ENCODE measurements at places on chromosomes 7 and 10.

GRCh38 chr10:119500821-119501220 is 41.7 kb downstream of the RGS10 start:
- no peak for DNase-seq

DNA sequence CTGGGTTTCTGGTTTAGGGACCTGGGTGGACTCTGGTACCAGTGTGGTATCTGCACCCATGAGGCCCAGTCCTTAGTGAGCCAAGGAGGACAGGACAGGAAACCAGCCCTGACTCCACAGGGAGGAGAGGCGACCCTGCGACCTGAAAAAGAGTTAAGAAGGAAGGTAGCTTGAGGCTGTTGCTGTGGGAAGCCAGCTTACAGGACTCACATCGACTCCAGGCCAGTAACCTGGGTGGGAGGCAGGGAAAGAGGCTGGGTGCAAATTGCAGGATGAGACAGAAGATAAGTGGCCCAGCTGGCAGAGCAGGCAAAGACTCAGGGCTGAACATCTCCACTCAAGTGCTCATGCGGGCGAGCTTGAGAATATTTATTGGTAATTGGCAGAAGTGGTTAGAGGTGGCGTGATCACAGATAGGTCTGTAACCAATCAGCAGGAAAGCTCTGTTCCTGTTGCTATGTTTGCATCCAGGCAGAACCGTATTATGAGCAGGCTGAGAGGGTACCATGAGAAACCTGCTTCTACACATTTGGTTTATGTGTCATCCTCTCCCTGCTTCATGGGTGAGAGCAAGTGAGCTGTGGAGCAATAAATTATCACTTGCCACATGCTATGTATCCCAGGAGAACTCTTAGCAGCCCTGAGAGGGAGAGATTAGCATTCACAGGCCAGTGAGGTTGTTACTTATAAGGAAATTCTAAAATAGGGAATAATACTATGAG is 11.0 kb downstream of the TLL2 start:
- peak; percentile 26 for DNase-seq

DNA sequence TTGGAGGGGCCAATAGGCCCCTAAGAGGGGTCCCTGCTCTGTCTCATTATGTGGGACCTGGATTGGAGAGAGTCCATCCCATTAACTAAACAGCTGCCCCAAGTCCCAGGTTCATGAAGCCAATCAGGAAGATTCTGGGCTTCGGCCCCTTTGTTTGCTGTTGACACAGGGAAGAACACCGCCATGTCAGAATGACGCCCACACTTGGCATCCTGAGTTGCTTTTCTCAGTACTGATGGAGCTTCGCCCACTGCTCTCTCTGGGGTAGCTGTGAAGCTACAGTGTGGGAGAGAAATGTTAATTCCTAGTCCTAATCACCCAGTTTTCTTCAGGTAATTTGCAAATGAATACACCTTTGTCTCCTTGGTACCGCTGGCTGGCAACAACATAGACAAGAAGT is 264.7 kb downstream of the GLRX3 start:
- DNase-seq, result no peak

GRCh38 chr7:27916372-27916771 is 176.4 kb downstream of the TAX1BP1 start:
- DNase-seq, result no peak

DNA sequence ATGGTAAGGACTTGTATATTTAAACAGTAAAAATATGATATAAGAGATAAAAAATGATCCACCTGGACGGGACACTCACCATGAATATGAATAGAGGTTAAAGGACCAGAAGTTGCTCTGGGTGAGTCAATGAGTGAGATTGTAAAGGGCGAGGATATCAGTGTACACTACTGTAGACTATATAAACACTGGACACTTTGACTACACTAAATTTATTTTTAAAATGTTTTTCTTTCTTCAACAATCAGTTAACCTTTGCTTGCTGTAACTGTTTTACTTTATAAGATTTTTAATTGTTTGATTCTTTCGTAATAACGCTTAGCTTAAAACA is 202.8 kb downstream of the VTI1A start:
- DNase-seq, result no peak

DNA sequence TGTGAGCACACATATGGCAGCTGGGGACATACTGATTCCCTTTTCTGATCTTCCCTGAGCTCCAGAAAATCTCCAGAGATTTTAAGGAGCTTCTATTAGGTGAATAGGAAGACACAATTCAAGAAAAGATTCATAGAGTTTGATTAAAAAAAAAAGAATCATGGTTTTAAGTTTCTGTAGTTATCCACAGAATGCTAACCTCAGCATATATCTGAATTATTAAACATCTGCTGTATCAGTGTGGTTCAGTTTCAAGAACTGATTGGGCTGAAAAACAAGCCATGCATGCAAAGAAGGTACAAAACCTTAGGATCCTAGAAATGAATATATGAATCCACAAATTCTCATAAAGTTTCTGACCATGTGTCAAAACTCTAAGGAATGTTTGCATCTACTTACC is 94.1 kb upstream of the ZNF438 start:
- no peak for DNase-seq

DNA sequence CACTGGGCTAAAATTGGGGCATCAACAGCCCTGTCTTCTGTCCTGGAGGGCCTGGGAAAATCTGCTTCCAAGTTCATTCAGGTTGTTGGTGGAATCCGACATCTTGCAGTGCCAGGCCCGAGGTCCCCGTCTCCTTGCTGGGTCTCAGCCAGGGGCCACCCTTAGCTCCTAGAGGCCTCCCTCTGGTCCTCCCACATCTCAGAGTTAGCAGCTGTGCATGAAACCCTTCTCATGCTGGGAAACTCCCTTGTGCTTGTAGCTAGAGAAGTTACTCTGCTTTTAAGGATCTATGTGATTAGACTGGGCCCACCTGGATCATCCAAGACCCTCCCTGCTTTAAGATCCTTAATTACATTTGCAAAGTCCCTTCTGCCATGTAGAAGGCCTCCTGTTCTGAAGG is 15.3 kb downstream of the HIP1 start:
- DNase-seq, result no peak

DNA sequence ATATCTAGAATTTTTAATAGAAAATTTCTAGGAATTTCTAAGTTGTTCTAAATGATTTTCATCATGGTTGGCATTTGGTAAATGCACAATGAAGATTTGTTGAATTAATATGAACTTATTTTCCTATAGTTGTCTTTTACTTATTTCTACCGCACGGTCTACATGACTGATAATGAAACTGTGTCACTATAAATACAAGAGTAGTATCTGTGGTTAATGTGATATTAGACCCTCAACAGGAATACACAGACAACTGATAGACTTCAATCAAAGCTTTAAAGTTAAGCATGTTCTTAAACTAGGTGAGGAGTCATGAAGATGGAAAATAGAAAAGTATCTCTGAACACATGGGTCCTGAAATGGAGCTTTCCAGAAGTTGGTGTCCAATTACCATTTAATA is 297.9 kb upstream of the ETV1 start:
- no peak for DNase-seq

DNA sequence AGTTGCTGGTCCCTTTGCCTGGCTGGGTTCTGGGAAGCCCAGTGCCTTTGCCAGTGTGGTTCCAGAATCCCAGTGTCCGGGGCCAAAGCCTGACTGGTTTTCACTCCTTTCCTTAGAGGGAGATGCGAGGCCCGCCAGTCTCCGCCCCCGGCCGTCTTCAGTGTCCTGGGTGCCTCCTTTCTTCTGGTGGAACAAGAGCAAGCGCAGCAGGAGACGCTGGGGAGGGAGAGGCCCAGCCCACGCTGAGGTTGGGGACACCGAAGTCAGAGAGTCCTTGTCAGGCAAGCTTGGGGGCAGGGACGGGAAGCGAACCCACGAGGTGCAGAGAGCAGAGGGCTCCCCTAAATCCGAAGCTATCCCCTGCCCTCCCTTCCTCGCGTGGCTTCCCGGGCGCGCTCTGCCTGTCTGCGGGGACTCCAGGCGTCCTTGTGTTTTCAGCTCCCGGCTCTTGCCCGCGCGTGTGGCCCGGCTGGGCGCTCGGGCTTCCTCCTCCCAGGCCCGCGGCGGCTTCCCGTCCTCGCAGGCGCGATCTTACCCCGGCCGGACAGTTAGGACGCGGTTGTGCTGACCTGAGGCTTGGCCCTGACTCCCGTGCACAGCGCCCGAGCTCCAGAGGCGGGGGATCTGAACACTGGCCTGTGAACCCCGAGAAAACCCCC is 60.6 kb upstream of the UBE3C start:
- DNase-seq, result no peak

GRCh38 chr10:75400771-75401568 is 594 bp downstream of the ZNF503 start:
- DNase-seq, result peak; percentile 26

DNA sequence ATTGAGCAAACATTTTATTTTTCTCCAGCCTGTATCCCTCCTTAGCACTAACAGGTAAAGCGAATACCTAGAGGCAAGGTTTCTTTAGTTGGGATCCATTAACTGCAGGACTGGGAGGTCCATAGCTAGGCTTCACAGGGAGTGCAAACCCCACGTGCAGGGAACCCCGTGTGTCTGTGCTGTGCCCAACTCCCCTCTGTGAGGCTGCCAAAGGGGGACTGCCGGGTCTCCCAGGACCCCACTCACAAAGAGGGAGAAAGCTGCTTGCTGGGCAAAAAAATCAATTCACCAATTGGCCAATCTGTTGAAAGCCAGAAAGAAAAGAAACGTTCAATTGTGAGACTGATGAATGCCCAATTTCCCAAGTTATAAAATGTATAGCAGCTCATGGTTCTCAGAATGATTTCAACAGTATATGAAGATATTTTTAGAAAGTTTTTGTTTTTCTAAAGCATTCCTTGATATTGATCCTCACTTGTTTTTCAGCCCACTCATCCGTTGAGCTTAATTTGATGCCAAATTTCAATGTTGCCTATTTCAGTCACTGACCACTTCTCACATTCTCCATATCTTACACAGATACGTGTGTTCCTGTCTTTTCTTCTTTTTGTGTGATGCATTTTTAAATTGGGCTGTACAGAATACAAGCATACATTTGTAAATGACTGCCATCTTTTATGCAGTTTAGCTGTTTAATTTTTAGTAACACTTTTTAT is 202.7 kb upstream of the PRSS58 start:
- DNase-seq, result peak; percentile 81

DNA sequence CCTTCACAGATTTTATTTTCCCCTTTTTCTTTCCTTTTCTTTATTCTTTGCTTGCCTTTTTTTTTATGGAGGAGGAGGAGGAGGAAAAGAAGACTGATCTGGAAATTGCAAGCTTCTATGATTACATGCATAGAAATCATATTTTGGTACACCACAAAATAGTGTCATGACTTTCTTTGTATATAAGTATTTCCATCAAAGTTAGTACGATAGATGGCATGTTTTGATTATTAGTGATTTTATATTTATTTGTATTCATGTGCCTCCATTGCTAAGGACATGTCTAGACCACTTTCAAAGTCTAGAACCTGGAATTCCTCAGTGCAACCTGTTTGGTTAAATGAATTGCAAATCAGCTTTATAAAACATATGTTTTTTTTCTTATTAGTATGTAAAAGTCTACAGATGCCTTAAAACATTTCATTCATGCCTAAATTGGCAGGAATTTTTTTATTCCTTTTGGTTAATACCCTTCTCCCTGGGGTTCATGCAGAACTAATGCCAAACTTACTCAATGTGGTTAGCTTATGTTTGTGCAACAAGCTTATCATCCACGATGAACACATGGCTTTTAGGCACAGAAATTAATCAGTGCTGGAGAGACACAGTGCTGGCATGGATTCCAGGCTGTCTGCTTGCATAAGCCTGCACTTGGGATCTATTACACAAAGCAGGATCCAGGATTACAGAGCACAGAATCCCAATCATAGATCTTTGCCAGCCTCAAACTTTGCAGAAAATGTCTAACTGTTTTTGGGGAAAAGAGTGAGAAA is 213.1 kb downstream of the CHRM2 start:
- DNase-seq, result peak; percentile 95

- DNase-seq, result no peak
Observed at GRCh38 chr7:90188281-90188680, 23.3 kb upstream of the STEAP2 start.

GRCh38 chr10:102767428-102768160 is 23.8 kb downstream of the WBP1L start:
- no peak for DNase-seq

DNA sequence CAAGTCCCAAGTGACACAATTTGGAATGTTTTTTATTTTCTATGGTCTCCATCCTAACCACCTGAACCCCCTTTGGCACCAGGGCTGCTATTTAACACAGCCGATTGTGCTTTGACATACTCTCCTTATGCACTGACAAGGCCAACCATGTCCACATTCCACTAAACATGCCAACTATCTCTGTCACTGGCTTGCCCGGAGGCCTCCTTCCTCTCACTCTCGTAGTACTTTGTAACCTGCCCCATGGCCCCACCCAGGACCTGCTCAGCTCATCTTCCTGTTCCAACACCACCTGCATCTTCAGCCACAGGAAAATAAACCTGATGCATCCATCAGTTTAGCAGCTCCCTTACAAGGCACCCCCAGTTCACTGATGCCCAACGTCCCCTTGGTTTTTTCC is 63.1 kb downstream of the GPAM start:
- DNase-seq, result no peak

GRCh38 chr10:74738542-74738941 is 87.9 kb upstream of the KAT6B start:
- DNase-seq, result no peak

DNA sequence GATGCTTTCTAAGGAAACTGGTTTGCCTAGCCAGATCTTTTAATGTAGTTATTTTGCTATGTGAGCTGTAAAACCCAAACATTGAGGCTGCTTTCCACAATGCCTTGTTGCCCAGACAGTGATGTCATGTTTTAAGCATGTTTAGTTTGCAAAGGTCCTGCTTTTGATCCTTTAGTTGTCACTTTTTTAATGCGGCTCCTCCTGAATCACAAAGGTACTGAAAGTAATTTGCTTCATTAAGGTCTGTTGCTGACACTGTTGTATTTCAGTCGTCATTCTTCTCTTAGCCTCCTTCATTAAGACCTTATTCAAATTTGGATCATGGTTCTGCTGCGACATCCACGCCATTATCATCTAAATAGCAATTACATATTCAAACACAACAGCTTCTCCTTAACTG is 10.6 kb downstream of the RPA3 start:
- no peak for DNase-seq

DNA sequence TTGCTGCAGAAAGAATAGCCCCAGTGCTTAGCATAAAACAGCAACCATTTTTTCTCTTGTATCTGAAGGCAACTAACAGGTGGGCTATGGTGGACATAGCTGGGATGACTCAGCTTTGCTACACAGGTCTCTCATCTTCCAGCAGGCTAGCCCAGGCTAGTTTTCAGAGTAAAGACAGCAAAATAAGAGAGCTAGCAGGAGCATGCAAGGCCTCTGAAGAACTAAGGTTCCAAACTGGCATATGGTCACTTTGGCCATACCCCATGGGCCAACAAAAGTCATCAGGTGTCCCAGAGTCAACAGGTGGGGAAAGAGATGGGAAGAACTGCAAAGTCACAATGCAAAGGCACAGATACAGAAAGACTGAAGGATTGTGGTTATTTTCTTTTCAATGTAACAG is 571.6 kb upstream of the MGMT start:
- DNase-seq, result no peak

GRCh38 chr10:788796-789748 is 99.6 kb upstream of the DIP2C start:
- no peak for DNase-seq

- no peak for DNase-seq
Observed at GRCh38 chr10:58942724-58943123, 233.7 kb upstream of the PHYHIPL start.

- DNase-seq, result no peak
Observed at GRCh38 chr7:23930312-23930711, 220.3 kb downstream of the STK31 start.

- no peak for DNase-seq
Observed at GRCh38 chr10:73591935-73592699, 975 bp upstream of the USP54 start.
